ENCODE measurements at places on chromosomes 7 and 10.

DNA sequence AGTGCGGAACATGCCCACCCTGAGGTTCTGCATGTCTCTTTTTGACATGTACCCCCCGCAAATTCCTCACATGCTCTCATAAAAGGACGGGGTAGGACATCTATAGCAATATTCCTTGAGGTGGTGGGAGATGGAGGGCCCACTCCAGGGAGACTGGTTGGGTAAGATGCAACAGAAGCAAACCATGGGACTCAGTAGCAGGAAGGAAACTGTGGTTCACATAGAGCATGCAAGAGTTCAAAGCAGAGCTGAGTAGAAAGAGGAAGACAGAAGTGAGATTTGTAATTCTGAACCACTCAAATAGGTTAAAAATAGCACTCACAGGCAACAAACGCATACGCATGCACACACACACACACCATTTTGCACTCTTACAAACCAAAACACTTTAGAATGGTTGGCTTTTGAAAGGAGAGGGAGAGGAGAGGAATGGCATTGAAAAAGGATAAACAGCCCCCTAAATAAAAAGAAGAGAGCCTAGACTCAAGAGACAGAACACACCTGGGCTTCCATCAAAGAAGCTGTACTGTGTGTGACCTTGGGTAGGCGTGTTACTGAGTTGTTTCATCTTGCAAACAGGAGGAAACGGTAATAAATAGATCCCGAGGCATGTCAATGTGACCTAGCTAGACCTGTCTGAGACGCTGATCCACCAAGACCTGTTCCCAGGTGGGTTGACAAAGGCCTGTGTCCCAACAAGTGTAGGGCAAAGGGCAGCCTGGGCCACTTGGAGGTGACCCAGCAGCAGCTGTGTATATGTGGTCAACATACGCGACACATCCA lies 77.6 kb upstream of the LRRC4 start:
- no peak for DNase-seq
- no peaks in the 10 kb centered on the region for H3K36me3 ChIP-seq

- H3K36me3 ChIP-seq = no peaks in the 10 kb centered on the region
- H3K27me3 ChIP-seq = no peaks in the 10 kb centered on the region
- DNase-seq = no peak
- H3K4me3 ChIP-seq = no peak overlapping the region
- H3K27ac ChIP-seq = no peak overlapping the region
- H3K4me1 ChIP-seq = peaks cover 17% of the 10 kb centered on the region
Measured at GRCh38 chr10:86260564-86260963, 106.0 kb downstream of the GRID1 start.

GRCh38 chr10:101529207-101529606 lies 58.9 kb downstream of the POLL start:
- DNase-seq = no peak
- no peaks in the 10 kb centered on the region for H3K27me3 ChIP-seq
- H3K4me1 ChIP-seq = no peaks in the 10 kb centered on the region
- H3K27ac ChIP-seq = no peak overlapping the region

- H3K4me1 ChIP-seq = no peaks in the 10 kb centered on the region
- H3K36me3 ChIP-seq = no peaks in the 10 kb centered on the region
- DNase-seq = no peak
- H3K4me3 ChIP-seq = no peak overlapping the region
Measured at GRCh38 chr7:91645542-91645941, 235.0 kb downstream of the MTERF1 start.

- no peak for DNase-seq
- H3K4me1 ChIP-seq = no peaks in the 10 kb centered on the region
- no peaks in the 10 kb centered on the region for H3K27me3 ChIP-seq
Measured at GRCh38 chr7:54180796-54181195, 361.4 kb upstream of the VSTM2A start.

- no peaks in the 10 kb centered on the region for H3K27me3 ChIP-seq
- no peak overlapping the region for H3K4me3 ChIP-seq
- no peaks in the 10 kb centered on the region for H3K4me1 ChIP-seq
- no peaks in the 10 kb centered on the region for H3K36me3 ChIP-seq
- DNase-seq = no peak
Measured at GRCh38 chr10:23106331-23107072, 11.1 kb downstream of the MSRB2 start.

DNA sequence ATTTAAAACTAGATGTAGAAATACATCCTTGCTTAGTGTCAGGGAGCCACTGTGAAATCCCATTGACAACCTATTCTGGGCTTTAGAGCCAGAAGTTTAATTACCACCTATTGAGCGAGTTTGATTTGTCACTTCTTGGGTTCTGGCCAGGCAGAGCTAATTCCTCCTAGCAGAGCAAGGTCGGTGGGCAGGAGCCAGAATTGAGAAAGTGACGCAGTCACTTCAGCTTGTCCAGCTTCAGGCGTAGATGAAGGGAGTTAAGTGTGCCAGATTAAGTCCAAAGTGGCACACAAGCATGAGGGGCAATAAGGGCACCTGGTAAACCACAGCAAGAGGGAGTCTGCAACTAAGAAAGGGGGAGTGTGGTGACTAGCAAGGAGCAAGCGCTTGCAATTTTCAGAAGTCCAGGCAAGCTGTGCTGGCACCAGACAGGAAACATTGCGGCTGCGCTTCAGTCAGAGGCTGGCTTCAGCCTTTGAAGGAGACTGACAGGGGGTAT lies 119.4 kb downstream of the ST7 start:
- DNase-seq = no peak
- H3K36me3 ChIP-seq = no peaks in the 10 kb centered on the region
- H3K4me1 ChIP-seq = no peaks in the 10 kb centered on the region
- H3K27me3 ChIP-seq = no peaks in the 10 kb centered on the region
- H3K27ac ChIP-seq = peak overlapping the region; percentile 60
- no peak overlapping the region for H3K4me3 ChIP-seq

GRCh38 chr10:24177636-24178035 lies 31.3 kb upstream of the KIAA1217 start:
- H3K36me3 ChIP-seq = no peaks in the 10 kb centered on the region
- H3K27ac ChIP-seq = no peak overlapping the region
- H3K4me1 ChIP-seq = no peaks in the 10 kb centered on the region
- H3K27me3 ChIP-seq = no peaks in the 10 kb centered on the region

DNA sequence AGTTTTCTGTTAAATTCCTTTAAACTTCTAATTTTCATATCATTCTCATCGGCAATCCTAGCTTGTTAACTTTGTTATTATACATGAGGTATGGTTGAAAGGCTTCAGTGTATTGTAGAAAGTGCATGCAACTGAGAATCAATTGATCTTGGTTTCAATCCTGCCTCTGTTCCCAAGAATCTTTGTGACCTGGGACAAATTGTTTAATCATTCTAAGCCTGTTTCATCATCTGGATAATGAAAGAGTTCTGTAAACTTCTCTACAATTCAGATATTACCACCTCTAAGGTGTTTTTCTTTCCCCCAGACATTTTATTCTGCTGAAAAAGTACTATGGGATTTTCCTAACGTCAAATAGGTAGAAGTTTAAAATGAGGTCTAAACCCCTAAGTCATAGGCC lies 179.0 kb downstream of the RNLS start:
- no peak for DNase-seq
- no peaks in the 10 kb centered on the region for H3K36me3 ChIP-seq
- no peak overlapping the region for H3K4me3 ChIP-seq
- no peaks in the 10 kb centered on the region for H3K27me3 ChIP-seq
- peaks cover 12% of the 10 kb centered on the region for H3K4me1 ChIP-seq
- no peak overlapping the region for H3K27ac ChIP-seq

DNA sequence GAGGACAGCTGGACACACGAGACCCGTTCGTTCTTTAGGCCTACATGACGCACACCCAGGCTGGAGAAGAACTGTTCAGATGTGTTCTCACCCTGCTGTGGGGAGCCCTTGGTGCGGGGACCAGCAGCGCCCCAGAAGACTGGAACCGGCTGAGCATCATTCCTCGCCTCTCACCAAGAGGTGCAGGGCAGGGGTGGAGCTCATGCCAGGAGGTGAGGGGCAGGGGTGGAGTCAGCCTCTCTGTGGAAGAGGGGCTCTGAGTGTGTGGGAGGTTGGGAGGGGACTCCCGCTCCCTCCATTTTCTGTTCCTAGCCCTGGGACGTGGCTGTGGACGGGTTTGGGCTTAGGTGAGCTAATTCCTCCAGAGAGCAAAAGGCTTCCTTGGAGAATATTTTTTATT lies 66.0 kb upstream of the SHH start:
- no peak overlapping the region for H3K4me3 ChIP-seq
- H3K4me1 ChIP-seq = no peaks in the 10 kb centered on the region
- H3K27ac ChIP-seq = no peak overlapping the region
- no peak for DNase-seq

- no peaks in the 10 kb centered on the region for H3K27me3 ChIP-seq
- H3K27ac ChIP-seq = peak within 1 kb of the TSS; percentile 26
- no peak within 1 kb of the TSS for H3K4me3 ChIP-seq
- no peak for DNase-seq
- H3K36me3 ChIP-seq = no peaks in the 10 kb centered on the region
- peaks cover 52% of the 10 kb centered on the region for H3K4me1 ChIP-seq
Measured at GRCh38 chr10:71719464-71720201, at the start of gene C10orf105. Gene C10orf105 (minus strand): TSS chr10:71719778. CDS start chr10:71716337, 3,441 bp downstream.

GRCh38 chr10:73182568-73182967 lies 14.6 kb downstream of the FAM149B1 start:
- H3K27me3 ChIP-seq = no peaks in the 10 kb centered on the region
- H3K4me3 ChIP-seq = no peak overlapping the region
- no peaks in the 10 kb centered on the region for H3K36me3 ChIP-seq
- no peak for DNase-seq
- no peaks in the 10 kb centered on the region for H3K4me1 ChIP-seq
- H3K27ac ChIP-seq = no peak overlapping the region

- DNase-seq = peak; percentile 19
- H3K27ac ChIP-seq = peak overlapping the region; percentile 100
- peak overlapping the region; percentile 70 for H3K4me3 ChIP-seq
- H3K36me3 ChIP-seq = peaks cover 15% of the 10 kb centered on the region
- H3K27me3 ChIP-seq = no peaks in the 10 kb centered on the region
Measured at GRCh38 chr10:3782451-3783315, 2.3 kb downstream of the KLF6 start.

DNA sequence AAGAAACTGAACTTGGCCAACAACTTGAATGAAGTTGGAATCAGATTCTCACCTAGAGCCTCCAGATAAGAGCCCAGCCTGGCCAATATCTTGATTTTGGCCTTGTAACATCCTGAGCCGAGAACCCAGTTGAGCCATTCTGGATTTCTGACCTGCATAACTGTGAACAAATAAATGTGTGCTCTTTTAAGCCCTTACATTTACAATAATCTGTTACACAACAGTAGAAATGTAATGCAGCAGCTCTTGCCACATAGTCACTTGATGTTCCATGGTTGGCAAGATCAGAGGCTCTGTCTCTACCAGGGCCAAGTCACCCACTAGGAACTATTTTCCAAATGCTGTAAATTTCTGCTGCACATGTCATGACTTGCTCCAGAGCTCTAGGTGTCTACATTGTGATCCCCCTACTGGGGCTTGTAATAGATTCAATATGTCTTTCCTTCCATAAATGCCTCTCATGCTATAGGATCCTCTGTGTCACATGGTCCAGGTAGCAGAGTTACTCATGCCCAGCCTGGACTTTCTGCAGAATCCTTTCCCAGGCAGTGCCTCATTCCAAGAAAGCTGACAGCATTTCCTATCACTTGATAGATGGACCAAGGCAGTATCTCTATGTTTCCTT lies 11.4 kb upstream of the RBM20 start:
- H3K36me3 ChIP-seq = no peaks in the 10 kb centered on the region
- peaks cover 14% of the 10 kb centered on the region for H3K4me1 ChIP-seq
- H3K27ac ChIP-seq = no peak overlapping the region
- H3K27me3 ChIP-seq = no peaks in the 10 kb centered on the region

- no peak for DNase-seq
- H3K4me3 ChIP-seq = peak overlapping the region; percentile 27
- H3K36me3 ChIP-seq = no peaks in the 10 kb centered on the region
- peaks cover 8% of the 10 kb centered on the region for H3K27me3 ChIP-seq
- H3K27ac ChIP-seq = peak overlapping the region; percentile 56
Measured at GRCh38 chr7:132577206-132578049, 1.2 kb upstream of the PLXNA4 start.

- no peaks in the 10 kb centered on the region for H3K4me1 ChIP-seq
- no peaks in the 10 kb centered on the region for H3K36me3 ChIP-seq
- H3K27ac ChIP-seq = no peak overlapping the region
- no peak overlapping the region for H3K4me3 ChIP-seq
- DNase-seq = no peak
Measured at GRCh38 chr7:87918740-87919139, 15.3 kb upstream of the ADAM22 start.

DNA sequence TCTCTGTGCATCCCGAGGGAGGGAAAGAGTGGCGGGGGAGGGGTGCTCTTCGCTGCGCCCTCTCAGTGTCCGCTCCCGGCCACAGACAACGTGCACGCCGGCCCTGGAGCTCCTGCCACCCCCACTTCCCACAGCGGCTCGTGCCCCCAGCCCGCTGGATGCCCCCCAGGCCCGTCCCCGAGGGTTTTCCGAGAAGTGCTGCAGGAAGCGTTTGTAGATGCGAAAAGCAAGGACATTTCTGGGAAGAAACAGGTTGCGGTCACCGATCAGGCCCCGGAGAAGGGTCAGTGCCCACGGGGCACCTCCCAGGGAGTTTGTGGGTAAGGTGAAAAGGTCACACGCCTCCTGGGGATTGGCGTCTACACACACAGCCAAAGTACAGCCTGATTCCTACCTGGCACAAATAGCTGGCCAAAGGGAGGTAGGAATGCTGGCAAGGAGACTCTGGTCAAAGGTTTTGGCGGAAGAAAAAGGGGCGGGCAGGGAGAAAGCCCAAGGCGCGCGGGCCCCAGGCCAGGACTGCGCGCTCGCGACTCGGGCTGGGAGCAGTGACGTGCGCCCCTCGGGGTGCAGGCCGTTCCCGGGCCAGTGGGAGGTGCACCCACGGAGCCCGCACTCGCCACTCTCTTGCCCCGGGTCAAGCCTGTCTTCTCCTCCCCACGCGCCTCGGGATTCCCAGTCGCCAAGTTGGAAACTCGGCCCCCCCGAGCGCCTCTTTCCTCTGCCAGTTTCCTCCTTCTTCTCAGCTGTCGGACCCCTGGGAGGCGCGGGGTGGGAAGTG lies 1.5 kb upstream of the NRP1 start:
- H3K36me3 ChIP-seq = no peaks in the 10 kb centered on the region
- H3K27ac ChIP-seq = peak overlapping the region; percentile 92
- peaks cover 15% of the 10 kb centered on the region for H3K4me1 ChIP-seq

DNA sequence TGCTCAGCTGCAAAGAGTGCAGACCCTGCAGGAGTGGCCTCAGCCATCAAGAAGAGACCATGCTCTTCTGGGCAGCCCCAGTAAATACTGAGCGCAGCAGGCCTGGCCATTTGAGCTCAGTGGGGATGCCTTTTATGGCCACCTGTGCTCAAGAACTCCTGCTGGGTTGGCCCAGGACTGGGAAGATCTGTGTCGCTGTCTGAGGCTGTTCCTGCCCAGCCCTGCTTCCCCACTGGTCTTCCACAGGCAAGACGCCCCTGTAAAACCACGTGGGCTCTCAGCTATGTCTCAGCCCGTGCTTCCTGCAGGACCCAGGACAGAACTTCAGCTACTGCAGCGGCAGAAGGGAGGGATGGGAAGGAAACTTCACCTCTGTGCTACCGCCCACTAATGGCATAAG lies 10.5 kb upstream of the PPIF start:
- H3K27me3 ChIP-seq = no peaks in the 10 kb centered on the region
- H3K36me3 ChIP-seq = no peaks in the 10 kb centered on the region
- H3K4me3 ChIP-seq = no peak overlapping the region
- no peak for DNase-seq
- no peak overlapping the region for H3K27ac ChIP-seq
